ENCODE measurements at places on chromosomes 11 and 22.

GRCh38 chr11:48182860-48183526 lies 33.6 kb upstream of the OR4B1 start:
- DNase-seq: no peak

DNA sequence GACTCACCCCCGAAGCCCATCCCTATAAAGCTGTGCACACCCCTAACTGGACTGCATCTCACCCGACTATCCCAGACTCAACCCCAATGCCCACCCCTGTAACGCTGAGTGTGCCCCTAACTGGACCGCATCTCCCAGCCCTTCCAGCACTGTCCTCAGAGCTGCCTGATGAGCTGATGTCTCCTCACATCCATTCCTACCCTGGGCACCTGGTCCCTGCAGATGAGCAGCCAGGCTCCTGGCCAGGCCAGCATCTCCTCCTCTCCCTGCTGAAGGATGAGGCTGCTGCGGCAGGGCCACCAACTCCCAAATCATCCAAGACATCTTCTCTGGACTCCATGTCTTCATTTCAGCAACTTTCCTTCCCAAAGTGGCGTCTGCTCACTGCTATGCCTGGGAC lies 332.1 kb downstream of the CTTN start:
- no peak for DNase-seq

- no peak for DNase-seq
Measured at GRCh38 chr22:46353483-46354105, 18.1 kb downstream of the TRMU start.

- DNase-seq: no peak
Measured at GRCh38 chr11:84857746-84858145, 769.4 kb downstream of the DLG2 start.

DNA sequence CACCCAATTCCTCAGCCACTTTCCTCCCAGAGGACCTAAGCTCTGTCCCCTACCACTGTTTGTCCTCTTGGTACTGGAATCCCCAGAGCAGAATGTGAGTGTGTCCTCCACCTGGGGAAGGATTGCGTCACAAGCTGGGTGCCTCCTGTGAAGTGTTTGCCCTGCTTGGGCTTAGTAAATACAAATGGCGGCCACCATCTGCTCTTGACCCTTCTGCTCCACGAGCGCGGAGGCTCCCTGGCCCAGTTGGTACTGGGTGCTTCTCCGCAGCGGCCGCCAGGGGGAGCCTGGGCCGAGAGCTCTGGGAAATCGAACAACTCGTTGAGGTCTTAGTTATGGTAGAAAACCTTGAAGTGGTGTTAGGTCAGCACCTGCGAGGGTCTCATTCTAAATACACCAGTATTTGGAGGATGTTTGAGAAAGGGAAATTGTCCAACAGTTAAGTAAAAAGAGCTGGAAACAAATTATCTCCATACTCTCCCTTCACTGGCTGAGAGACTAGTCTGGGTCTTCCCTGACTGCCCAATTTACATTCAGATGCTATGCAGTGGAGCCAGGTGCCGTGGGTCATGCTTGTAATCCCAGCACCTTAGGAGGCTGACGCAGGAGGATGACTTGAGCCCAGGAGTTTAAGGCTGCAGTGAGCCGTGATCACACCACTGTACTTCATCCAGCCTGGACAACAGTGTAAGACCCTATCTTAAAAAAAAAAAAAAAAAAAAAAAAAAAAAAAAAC lies 74.6 kb upstream of the TEAD1 start:
- peak; percentile 57 for DNase-seq

GRCh38 chr22:50204571-50204970 lies 3.8 kb downstream of the SELENOO start:
- DNase-seq: no peak

DNA sequence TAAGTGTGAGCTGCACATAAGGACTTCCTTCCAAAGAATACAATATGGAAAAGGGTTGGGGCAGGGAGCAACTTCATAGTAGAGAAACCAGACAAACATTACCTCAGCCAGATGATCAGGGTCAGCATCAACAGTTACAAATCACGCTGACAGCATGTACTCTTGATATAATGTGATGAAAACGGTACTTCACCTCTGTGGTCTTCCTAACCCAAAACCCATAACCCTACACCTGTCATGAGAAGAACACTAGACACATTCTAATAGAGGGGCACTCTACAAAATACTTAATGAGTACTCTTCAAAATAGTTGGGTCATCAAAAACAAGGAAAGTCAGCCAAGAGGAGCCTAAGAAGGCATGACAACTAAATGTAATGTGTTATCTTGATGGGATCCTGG lies 43.9 kb downstream of the RRAS2 start:
- DNase-seq: no peak

- DNase-seq: peak; percentile 27
Measured at GRCh38 chr11:83162377-83162776, 5.4 kb downstream of the PCF11 start.
